ENCODE measurements at places on chromosomes 2 and 18. TPM values are rescaled to one million over a fixed set of nuclear protein-coding genes. Genes with fewer than 3 reads are reported as not detected.

DNA sequence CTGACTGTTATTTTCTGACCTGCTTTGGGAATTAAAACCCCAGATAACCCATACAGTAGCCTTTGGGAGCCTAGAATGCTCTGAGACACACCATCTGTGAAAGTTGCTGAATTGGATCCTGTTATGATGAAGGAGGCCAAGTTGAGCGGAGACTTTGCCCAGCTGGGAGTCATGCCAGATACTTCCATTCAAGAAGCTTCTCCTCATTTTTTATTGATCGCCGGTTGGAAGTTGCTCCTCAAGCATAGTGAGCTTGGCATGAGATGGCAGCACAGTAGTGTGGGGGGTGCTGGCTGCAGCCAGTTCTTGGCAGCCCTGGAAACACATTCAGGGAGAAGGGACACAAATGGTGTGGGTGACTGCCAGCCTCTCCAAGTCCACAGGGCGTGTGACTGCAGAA lies 270.7 kb upstream of the NRP2 start:
- no peak for DNase-seq

DNA sequence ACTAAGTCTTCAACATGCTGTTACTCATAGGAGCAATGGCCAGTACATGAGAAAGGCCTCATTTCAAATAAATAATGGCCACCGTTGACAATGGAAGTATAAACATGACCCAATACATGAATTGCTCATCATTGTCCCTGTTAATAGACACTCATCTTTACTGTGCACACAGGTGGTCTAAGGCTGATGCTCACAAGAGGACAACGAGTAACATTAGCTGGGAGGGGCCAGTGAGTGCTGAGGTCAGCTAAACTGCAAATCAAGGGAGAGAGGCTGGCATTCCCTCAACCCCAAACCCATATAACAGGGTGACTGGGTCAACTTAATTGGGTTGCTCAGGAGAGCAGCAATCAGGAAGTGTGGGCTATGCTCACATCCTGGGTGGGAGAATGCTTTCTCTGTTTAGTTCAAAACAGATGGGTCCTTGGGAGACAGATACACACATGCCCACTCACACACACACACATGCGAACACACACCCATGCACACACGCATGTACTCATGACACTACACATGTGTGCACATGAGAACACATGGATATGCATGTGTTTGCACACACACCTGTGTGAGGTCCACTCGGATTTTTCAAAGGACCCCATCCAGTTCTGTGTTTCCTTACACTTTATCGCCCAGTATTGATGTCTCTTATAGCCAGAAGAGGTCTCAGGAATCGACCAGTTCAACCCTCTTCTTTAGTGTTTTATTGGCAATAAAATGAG lies 172.0 kb downstream of the INHBB start:
- no peak for DNase-seq

- no peak for DNase-seq
Measured at GRCh38 chr2:160741271-160741670, 247.7 kb upstream of the RBMS1 start.

DNA sequence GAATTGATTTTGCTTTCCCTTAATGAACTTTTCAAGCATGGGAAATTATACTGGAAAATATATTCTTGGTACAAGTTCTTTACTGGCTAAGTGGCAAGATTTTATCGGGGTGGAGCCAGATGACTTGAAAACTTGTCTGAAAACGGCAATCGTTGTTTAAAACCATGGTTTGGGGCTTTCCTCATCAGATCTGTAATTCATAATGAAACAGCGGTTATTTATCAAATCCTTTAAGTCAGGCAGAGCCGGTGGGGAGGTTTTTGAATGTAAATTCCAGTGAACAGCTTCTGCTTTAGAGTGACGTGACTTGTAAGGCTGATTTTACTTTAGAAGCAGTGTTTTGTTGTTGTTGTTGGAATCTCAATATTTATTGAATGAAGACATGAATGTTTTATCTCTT lies 2.6 kb downstream of the SEC11C start:
- DNase-seq = no peak

- peak; percentile 88 for DNase-seq
Measured at GRCh38 chr2:135245071-135245470, 193.0 kb downstream of the RAB3GAP1 start.

GRCh38 chr18:21300908-21301200 lies 58.8 kb downstream of the GREB1L start:
- no peak for DNase-seq

DNA sequence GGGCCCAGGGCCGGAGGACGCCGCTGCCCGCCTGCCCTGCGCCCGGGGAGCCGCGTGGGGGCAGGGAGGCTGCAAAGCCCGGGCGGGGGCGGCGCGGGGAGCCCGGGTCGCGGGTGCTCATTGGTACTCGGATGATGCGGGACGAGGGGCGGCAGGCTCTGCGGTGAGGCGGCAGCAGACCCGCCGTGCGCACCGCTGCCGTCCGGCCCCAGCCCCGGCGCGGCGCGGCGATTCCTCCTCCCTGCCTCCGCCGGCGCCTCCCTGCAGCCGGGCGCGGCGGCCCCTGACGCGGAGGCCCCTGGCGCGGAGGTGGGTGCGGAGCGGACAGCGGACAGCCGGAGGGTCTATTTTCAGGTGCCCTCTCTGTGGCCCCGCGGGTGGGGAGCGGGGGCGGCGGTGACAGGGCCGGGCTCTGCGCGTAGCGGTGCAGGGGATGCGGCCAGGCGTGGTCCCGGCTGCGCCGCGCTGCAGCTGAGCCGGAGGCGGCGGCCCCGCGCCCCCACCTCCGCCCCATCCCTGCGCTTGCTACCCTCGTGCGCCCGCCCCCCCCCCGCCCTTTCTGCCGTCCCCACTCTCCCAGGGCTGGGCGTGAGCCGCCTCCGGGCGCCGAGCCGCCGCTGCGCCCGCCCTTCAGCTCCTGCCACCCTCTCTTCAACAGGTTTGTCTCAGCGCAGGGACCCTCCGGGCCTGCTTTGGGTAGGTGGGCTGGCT lies 640 bp downstream of the SPTBN1 start:
- DNase-seq = no peak

DNA sequence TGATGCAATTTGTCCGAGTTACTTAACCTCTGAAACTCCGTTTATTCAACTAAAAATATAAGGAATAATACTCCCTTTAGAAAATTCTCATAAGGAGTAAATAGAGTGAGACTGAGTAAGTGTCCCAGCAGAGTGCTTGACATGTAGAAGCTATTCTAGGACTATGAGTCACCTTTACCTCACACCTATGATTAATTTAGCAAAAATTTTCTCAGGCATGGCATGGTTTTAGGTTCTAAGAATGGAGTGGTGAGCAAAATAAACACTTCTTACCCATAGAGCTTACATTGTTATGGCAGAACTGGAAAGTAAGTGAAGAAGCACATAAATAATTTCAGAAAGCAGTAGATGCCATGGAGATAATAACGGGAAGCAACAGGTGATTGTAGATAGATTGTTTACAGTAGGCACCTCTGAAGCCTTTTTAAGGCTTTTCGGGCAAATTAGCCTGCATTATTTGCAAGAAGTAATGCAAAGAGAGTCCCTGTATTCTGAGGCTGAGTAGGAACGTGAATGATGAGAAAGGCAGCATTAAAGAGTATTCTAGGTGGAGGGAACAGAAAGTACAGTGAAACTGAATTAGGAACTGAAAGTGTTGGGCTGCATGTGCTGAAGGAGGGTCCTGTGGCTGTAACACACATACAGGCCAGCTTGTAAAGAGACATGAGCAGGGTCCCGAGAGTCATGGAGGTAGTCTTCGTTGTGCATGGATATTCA lies 209.2 kb downstream of the ZNF407 start:
- DNase-seq = peak; percentile 99

GRCh38 chr2:60463249-60463648 lies 90.2 kb downstream of the BCL11A start:
- DNase-seq = no peak

GRCh38 chr18:42183746-42184145 lies 228.7 kb downstream of the PIK3C3 start:
- peak; percentile 97 for DNase-seq

- DNase-seq = no peak
Measured at GRCh38 chr18:59360381-59360780, 1.3 kb upstream of the LMAN1 start.

- DNase-seq = no peak
Measured at GRCh38 chr2:229268626-229269025, 2.5 kb downstream of the PID1 start.

GRCh38 chr2:241897231-241897916 lies 27.8 kb downstream of the RTP5 start:
- no peak for DNase-seq

DNA sequence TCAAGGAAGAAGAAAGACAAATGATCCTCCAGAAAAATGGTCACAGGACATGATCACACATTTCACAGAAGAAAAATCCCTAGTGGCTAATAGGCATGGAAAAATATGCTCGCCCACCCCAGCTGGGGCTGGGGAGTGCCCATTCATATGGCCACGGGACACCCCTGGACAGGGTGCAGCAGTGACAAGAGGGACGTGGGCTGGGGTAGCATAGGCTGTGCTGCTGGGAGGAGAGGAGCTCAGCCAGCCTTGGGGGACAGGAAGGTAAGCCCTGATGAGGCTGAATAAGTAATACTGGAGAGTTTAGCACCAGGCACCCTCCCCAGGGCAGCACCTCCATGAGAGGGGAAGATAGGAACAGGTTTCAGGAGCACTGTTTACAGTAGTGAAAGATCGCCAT lies 254.9 kb upstream of the HS6ST1 start:
- DNase-seq = no peak

DNA sequence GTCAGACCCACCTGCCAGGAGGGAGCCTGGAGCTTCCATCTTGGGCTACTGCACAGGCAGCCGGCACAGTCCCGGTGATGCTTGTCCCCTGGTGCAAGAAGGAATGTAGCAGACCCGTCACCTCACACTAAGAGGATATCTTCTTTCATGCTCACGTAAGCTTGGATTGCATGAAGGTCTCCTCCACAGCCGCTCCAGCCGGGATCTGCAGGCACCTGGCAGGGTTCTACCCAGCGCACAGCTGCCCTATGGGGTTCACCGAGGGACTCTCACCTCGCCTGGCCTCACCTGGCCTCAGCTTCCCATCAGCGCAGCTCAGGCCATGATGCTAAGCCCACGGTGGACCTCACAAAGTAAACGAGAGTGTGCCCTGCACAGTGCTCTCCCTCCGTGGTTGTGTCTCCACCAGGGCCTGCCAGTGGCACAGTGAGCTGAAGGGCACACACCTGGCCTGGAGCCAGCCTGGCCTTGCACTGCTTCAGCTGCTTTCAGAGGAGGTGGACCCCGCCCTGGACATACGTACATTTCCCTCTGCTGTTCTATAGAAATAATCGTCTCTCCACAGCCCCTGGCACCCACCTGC lies 239.1 kb downstream of the SEPTIN10 start:
- no peak for DNase-seq

- DNase-seq = no peak
Measured at GRCh38 chr18:72543357-72544055, 636 bp downstream of the CBLN2 start.

DNA sequence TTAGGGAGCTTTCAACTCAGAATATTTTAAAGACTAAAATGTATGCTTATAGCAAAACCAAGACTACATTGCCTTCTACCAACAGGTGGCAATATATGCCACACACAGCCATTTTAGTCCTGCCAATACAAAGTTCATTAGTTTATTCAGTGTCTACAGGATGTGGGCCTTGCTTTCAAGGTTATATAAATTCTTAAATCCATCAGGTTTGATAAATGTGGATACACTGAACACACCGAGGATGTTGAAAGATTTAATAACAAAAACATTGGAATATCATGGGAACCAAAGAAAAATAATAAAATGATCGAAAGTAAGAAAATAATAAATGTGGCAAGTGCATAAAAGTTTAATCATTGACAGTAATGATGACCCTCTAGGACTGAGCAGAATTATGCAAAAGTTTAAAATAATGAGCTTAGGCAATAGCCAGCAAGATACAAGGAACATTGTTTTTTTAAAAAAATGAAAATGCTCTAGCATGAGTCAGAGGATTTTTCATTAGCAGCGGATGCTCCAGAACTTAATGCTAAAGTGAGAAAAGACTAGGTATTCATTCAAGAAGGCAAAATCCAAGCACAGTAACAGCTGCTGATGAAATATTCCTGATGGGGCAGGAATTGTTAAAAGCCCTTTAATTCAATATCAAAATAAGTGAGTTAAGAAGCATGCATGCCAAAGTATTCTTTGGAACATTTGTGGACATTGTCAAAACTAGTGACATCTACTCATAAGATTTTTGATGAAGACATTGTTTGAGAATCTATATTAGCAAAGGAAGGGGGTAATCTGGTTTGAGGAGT lies 14.2 kb downstream of the SCN9A start:
- DNase-seq = peak; percentile 71

The UGT1A4 gene
- total RNA-seq = 3.8 TPM

The RAB6C gene
- not detected for total RNA-seq

The IL37 gene
- total RNA-seq = not detected

The ARHGAP28 gene
- total RNA-seq = 0.35 TPM

The SERPINB3 gene
- total RNA-seq = 1.9 TPM

The C2orf78 gene
- not detected for total RNA-seq

The EPAS1 gene
- 63.7 TPM for total RNA-seq

The RAPGEF4 gene
- total RNA-seq = 1.2 TPM

The POTEJ gene
- not detected for total RNA-seq

The SERPINB12 gene
- not detected for total RNA-seq

The ACTR2 gene
- total RNA-seq = 147 TPM

Measured in renal cortical epithelial cell (primary cell).